Cerebellum (tissue), 4 donors: ENCODE measurements at places on chromosomes 5 and 9. TPM values are rescaled to one million over a fixed set of nuclear protein-coding genes. Genes with fewer than 3 reads are reported as not detected.

Gene SYNPO
- 1.4 TPM for total RNA-seq

GRCh38 chr9:20480249-20480648, 142.1 kb downstream of the MLLT3 start:
- no peak for DNase-seq

- DNase-seq, result no peak
Measured at GRCh38 chr5:177332896-177333260, 18.6 kb downstream of the LMAN2 start.

DNA sequence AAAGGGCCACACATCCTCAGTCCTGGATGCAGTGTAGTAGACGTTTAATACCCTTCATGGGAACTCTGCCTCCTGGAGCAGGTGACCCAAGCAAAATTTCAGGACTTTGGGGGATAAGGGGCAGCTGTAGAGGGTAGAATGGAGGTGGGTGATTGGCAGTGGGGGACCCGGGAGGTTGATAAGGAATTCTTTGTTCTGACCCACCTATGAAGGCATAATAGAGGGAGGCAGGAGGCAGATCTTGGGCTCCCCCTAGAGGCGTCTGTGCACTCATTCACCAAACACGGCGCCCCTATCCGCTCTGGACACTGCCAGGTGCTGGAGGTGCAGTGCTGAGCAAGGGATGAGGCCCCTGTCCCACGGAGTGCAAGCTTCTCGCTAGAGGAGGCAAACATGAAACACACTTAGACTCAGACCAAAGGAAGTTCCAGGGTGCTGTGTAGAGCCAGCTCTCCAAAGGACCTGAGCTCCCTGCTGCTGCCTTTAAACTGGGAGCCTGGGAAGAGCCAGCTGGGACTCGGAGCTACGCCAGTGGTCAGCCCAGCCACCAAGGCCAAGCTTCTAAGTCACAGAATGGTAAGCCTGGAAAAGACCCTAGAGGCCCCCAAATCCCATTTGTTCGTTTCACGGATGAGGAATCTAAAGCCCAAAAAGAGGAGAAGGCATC, 7.7 kb downstream of the IL17B start:
- DNase-seq, result peak; percentile 47

- no peak for DNase-seq
Measured at GRCh38 chr5:181173027-181173419, 25.6 kb downstream of the OR2V2 start.

Gene GABRA1
- 34.5 TPM for total RNA-seq

Gene SMC2
- total RNA-seq, result 21.7 TPM

DNA sequence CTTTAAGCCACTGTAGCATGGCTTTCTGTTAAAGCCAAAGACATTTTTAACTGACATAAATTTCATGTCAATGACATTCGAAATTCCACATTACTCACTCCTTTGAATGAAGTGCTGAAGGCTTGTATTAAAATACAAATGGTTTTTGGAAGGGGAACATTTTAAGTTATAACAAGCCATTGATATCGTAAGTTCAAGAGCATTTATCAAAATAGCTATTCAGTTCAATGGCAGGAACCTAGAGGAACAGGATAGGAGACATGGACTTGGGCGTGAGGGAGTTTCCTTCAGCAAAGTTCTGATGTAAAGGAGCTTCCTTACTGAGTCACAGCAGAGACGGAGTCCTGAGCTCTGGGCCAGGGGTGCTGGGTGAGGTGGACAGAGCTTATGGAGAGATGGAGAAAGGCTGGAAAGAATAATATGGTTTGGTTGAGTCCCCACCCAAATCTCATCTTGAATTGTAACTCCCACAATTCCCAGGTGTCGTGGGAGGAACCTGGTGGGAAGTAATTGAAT, 631.8 kb downstream of the BNC2 start:
- no peak for DNase-seq

DNA sequence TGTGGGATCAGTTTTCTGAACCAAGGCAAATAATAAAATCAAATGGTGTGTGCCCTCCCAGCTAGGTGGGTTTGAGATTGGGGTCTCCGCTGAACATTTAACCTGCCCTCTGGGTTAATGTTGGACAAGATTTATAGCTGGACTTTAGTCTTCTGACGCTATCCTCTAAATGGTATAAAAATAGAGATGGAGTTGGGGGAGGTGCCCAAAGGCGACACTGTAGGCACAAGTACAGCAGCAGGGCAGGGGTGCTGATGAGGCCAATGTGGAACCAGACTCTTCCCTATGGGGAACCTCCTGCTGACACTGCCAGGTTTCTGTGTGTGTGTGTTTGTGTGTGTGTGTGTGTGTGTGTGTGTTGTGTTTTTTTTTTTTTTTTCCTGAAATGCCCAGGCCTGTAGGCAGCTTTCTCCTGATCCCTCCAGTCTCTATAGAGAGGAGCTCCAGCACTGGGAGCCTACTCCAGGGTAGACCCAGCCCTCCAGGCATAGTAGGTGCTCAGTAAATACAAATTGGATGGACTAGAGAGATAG, 37.9 kb downstream of the PCDH1 start:
- DNase-seq, result no peak

Gene NTNG2
- total RNA-seq, result 25.0 TPM

Gene CAMLG
- total RNA-seq, result 38.0 TPM

Gene YTHDC2
- total RNA-seq, result 66.2 TPM

Gene CD74
- 11.3 TPM for total RNA-seq

Gene NEUROG1
- total RNA-seq, result 2.6 TPM

DNA sequence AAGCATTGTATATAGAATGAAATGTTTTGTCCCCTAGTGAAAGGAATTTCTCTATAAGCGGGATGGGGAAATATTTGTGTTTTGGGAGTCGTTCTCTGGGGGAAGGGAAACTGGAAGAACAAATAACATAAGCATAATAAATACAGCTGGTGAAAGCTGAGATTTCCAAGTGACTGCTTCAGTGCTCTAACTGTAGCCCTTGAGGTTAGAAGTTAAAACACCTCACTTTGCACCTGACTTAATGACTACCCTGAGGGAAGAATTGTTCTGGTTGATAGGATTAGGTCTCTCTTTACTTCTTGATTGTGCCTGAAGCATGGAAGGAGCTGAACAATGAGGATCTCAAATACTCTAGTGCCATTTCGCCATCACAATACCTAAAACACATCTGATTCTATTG, 307.4 kb downstream of the MAN2A1 start:
- DNase-seq, result no peak

GRCh38 chr5:135130261-135131215, 96.5 kb upstream of the PITX1 start:
- DNase-seq, result no peak

Gene ACOT12
- total RNA-seq, result 2.4 TPM

- DNase-seq, result no peak
Measured at GRCh38 chr9:129868023-129868871, 33.0 kb downstream of the USP20 start.

DNA sequence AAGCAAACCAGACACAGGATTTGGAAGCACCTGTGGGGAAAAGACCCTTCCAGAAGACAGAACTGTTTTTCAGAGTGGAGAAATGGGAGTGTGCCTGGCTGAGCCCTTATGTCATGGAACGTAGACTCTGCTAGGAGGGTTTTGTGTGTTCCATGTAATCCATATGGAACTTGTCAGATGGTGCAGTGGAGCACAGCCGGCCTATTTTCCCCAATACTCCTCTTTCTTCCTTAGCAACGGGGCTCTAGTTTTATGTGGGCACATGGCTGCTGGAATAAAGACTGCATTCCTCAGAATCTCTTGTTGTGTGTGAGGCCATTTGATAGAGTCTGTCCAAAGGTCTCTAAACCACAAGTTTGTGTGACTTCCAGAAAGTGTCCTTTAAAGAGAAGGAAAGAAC, 284.0 kb downstream of the DRD1 start:
- DNase-seq, result no peak

GRCh38 chr5:138784590-138784989, 31.4 kb downstream of the CTNNA1 start:
- no peak for DNase-seq

DNA sequence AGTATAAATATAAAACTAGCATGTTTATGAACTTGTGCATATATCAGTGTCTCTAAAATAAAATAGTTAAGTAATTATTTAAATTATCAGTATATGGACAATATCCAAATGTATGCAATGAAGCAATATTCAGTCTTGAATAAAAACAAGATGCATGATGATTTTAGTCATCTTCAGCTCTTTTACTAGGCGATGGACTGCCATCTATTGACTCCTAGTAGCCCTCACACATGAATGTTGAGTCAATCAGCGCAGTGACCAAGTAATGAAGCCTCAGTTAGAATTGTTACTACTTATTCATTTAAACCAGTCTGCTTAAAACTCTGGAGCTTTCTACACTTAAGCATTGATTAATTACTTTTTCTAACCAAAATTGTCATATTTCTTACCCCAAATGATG, 92.9 kb upstream of the GRHPR start:
- DNase-seq, result no peak

Gene SYK
- total RNA-seq, result 1.5 TPM

- no peak for DNase-seq
Measured at GRCh38 chr5:116566251-116566650, 8.4 kb downstream of the SEMA6A start.

GRCh38 chr5:111784491-111785181, 27.6 kb upstream of the NREP start:
- DNase-seq, result no peak

DNA sequence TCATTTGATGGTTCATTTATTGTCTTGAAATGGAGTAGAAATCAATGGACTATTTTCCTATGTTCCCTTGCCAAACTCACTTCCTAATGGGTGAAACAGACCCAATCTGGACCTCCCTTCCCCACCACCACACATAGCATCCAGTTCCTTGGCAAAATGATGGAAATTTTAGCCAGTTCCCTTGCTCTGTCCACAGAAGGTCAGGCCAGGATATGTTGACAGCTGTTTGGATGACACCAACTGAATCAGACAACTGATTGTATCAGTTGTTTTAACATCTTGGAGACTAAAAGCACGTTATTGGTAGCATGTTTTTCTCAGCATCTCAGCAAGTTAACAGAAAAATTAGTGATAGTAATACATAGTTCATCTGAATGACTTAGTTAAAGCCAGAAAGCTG, 534.8 kb downstream of the PSAT1 start:
- no peak for DNase-seq

DNA sequence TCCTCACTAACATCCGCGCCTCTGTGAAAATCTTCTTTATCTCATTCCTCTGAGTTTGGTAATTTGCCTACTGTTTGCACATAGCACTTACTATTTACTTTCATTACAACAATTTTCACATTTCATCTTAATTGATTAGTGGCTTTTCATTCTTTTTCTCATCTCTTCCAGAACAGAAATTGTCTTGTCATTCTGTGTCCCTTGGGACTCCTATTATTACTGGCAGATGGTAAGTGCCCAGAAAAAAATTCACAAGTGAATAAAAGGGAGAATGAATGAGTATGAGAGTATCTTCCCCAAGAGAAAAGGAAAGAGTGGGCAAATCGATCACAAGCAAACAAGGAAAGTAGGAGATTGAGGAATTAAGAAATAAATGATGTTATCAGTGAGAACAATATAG, 876.1 kb downstream of the TLE4 start:
- no peak for DNase-seq

Gene NRARP
- 4.4 TPM for total RNA-seq

Gene PLPPR1
- 65.3 TPM for total RNA-seq

GRCh38 chr5:96642281-96642640, 19.9 kb upstream of the CAST start:
- DNase-seq, result no peak

GRCh38 chr9:94157050-94157801, 73.0 kb downstream of the PTPDC1 start:
- DNase-seq, result no peak

Gene PCSK5
- total RNA-seq, result 31.7 TPM

- DNase-seq, result no peak
Measured at GRCh38 chr5:56145106-56145505, 88.0 kb downstream of the ANKRD55 start.
